ENCODE measurements at places on chromosomes 2 and 18. TPM values are rescaled to one million over a fixed set of nuclear protein-coding genes. Genes with fewer than 3 reads are reported as not detected.

DNA sequence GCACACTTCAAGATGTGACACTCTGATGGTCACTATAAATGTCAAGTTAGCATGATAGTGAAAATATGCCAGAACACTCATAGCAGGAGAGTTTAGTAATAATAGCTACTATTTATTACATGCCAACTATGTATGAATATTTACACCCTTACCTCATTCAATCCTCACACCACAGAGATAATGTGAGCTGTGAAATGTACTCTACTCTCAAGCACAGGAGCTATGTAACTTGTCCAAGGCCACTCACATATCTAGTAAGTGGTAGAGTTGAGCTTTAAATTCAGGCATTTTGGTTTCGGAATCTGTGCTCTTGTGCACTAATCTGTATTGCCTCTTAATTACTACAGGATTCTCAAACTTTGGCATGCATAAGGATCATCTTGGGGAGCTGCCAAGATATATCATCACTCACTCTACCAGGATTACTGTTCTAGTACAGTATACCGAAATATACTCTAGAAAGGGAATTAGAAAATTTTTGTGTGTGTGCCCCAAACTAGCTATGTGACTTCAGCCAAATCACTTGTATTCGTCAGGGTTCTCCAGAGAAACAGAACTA is 154.3 kb downstream of the PLCL1 start:
- DNase-seq, result no peak

GRCh38 chr2:99988599-99988998 is 153.8 kb downstream of the AFF3 start:
- DNase-seq, result no peak

Gene C2orf72
- not detected for total RNA-seq

DNA sequence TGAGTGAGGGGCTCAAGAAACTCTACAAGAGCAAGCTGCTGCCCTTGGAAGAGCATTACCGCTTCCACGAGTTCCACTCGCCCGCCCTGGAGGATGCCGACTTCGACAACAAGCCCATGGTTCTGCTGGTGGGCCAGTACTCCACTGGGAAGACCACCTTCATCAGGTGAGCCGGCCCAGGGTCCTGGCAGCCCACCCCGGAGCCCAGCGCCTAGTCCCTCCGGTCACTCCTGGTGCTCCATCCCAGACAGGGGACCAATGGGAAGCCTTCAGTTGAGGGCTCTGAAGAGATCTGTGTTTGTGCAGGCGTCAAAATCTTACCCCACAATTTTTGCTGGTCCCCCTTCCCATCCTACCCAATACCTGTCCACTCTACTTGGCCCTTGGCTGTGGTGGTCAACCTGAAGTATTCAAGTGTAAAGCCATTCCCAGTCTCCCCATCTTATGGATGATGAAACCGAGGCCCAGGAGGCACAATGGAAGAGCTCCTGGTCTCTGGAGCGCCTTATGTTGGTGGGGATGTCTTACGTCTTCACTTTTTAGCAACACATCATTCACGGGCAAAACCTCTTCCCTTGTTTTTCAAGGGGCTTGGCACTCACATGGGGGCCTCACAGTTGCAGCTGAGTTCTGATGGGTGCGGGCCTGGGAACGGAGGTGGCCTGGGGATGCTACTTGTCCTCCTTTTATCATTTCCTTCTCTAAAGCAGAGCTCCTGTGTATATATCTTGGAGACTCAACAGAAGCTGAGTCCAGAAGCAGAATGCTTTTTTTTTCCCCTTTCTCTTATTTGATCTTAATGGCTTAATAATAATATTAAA is 941 bp downstream of the EHD3 start:
- no peak for DNase-seq

Data from omental fat pad (tissue), 4 donors.